Activated T-cell treated with anti-CD3 and anti-CD28 coated beads, Interleukin-2, amount 50 U/mL, for 4 hours (primary cell): ENCODE measurements at places on chromosomes 1 and 21. TPM values are rescaled to one million over a fixed set of nuclear protein-coding genes. Genes with fewer than 3 reads are reported as not detected.

DNA sequence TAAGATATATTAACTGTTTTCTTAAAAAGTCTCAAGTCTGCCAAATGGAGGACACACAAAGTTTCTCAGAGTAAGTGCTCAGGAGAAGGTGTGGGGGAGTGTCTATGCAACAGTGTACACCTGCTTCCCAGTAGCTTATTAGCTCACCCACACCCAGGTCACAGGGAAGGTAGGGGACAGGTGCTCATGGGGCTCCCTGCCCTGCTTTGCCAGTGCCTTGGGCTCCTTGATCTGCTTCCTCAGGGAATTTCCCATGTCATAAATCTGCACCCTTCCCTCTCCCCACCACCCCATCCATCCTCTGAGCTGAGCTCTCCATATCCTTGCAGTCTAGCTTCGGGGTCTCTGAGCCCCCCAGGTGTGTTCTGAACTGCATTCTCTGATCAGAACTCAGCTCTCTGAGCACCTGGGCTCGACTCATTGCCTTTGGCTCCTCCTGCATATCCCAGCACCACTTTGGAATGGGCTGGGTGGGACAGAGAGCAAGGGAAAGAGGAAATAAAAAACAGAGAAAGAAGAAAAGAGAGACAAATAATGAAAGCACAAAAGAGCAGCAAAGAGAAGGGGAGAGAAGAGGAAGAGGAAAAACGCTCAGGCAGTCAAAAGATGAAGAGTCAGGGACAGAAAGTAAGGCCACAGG, 87.0 kb upstream of the ATP1B1 start:
- DNase-seq = no peak

DNA sequence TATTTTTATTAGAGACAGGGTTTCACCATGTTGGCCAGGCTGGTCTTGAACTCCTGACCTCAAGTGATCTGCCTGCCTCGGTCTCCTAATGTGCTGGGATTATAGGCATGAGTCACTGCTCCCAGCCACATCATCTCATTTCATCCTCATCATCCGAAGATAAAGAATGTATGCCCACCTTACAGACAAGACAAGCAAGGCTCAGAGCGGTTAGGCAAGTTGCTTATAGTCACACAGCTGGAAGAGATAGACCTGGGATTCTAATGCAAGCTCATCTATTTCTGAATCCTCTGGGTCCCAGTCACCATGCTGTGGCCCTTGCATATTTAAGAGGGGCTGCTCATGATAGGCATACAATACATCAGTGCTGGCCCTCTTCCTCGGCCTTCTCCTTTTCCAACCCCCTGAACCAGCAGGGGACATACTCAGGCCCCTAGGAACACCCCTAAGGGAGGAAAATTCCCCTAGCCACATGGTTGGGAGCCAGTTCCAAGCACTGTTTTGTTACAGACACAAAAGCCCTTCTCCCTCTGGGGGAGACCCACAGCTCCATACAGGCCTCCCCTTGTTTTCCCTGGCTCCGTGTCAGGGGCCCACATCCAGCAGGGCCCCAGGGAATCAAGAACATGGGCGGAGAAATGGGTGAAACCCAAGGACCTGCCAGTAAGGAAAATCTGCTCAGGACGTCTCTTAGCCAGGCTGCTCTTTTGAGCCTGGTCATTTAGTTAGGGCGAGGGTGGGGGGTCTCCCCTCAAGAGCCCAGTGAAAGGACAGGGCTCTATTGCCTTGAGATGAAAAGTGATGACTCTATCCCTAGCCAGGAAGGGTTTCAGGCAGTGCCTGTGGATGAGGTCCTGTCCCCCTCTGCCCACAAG, 6.9 kb downstream of the CSRP1 start:
- no peak for DNase-seq

- DNase-seq = no peak
Measured at GRCh38 chr21:44984792-44985440, 45.1 kb downstream of the SLX9 start.

- DNase-seq = no peak
Measured at GRCh38 chr1:207055386-207056001, 2.4 kb downstream of the PFKFB2 start.

DNA sequence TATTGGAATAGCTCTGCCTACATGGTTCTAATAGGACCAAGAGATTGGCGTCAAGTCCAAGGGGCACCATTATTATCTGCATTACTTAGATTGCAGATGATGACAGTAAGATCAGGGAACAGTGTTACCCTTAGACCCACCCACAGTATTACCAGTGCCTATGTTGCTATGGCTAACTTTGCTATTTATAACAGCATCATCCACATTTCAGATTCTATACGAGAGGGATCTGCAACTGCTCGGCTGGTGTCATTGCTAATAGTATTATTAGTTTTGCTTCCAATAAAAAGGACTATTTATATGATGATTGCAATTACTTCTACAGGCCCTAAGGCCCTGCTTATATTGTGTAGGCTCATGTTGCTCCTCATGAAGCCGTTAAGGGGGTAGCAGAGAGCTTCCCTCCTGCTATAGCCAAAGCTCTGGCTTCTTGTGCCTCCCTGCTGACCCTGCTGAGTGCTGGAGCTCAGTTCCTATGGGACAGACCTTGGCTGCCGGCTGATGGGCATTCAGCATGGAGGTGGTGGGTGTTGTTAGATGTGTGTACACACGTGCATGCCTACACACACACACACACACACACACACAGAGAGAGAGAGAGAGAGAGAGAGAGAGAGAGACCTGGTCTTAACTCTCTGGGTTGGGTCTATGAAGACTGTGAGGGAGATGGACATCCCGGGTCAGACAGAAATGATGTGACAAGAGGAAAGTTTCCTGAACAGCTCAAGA, 1.3 kb downstream of the BCAN start:
- no peak for DNase-seq

- DNase-seq = no peak
Measured at GRCh38 chr1:186679924-186680244, 339 bp downstream of the PTGS2 start.

- peak; percentile 68 for DNase-seq
Measured at GRCh38 chr1:197775282-197776262, at the start of gene DENND1B. DENND1B (minus strand) TSS chr1:197775480; CDS start chr1:197775155, 325 bp downstream.

DNA sequence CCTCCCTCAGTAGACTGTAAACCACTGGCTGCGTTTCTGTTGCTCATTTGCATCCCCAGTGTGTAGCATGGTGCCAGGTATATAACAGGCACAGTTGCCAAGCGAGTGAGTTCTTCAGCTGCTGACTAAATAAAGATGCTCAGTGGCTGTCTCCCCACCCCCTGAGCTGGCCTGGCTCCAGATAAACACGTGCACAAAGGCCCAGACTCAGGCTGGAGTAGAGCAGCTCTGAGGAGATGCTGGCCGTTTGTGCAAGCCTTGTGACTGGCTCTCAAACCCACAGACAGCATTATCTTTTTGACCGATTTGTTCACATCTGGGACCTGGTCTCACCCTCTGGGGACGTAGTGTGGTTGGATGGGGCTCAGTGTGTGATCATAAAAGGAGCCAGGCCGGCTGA, 7.1 kb downstream of the CHRNB2 start:
- DNase-seq = no peak

The AMY1A gene
- total RNA-seq = not detected

GRCh38 chr1:13779930-13780329, 79.9 kb downstream of the PRDM2 start:
- DNase-seq = no peak

- DNase-seq = no peak
Measured at GRCh38 chr1:222616525-222616924, 1.4 kb upstream of the MIA3 start.

DNA sequence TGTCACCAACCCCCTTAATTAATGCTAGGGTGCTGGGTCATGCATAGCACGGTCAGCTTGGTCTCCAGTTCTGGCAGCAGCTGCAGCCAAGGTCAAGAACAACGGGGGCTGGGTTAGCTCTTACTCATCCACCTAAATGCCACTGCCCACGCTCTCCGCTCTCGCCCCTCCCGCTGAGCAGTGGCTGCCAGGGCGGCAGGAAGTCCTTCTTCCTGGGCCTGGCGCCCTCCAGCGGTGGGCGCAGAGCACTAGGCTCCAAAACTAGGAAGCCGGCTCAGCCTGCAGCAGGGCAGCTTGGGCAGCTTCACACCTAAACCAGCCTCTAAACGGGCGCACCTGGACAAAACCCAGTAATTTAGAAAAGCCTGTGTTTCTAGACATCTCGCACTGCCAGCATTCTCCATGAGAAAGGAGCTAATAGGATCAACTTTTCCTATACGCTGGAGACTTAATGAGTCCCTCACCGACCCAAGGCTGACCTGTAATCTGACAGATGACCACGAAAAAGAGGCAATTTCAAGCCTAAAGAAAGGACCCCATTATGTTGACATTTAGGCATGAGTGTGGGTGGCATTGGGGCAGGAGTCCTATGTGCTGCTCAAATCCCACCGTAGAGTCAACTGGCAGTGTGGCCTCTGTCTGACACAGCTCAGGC, 78.4 kb upstream of the LRRN2 start:
- peak; percentile 52 for DNase-seq

The DNAH14 gene
- 0.29 TPM for total RNA-seq

- no peak for DNase-seq
Measured at GRCh38 chr1:203672346-203672745, 45.7 kb downstream of the ATP2B4 start.

The PCSK9 gene
- 0.10 TPM for total RNA-seq

The ELF3 gene
- total RNA-seq = 1.0 TPM

DNA sequence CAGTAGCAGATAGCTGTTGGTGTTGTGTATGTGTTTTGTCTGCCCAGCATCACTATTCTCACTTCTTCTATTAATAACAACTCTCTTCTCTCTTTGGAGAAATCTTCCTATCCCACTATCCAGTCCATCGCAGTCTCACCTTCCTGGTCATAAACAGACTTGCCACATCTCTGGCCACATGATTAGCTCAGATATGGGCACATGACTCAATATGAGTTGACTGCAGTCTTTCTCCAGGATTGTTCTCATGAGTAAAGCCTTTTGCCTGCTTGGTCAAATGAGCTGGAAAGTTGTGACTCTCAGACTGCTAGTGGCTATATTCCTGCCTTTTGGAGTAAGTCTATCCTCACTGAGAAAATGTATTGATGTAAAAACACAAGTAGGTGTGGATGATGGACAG, 32.9 kb upstream of the TADA1 start:
- DNase-seq = no peak

DNA sequence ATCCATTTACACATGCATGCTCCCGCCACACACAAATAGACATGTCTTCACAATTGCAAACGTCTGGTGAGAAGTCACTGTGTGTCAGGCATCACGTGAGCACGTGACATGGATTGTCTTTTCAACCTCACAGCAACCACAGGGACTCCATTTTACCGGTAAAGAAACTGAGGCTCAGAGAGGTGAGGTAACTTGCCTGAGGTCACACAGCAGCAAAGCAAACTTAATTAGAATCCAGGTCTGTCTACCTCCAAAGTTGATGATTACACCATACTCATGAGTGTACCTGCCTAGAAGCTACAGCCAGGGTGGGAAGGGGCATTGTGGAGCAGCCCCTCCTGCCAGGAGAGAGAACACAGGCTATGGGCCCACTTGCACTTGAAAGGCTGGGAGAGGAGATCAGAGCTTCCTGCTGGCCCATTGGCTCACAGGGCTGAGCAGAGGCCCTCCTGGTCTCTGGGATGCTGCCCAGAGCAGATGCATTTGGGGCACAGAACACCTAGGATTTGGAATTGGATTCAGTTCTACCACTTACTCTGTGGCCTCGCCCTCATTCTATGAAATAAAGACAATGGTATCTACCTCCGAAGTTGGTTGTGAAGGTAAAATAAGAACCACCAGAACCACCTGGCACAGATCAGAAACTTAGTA, 44.4 kb upstream of the SELENON start:
- DNase-seq = no peak

The PLA2G2D gene
- total RNA-seq = not detected

DNA sequence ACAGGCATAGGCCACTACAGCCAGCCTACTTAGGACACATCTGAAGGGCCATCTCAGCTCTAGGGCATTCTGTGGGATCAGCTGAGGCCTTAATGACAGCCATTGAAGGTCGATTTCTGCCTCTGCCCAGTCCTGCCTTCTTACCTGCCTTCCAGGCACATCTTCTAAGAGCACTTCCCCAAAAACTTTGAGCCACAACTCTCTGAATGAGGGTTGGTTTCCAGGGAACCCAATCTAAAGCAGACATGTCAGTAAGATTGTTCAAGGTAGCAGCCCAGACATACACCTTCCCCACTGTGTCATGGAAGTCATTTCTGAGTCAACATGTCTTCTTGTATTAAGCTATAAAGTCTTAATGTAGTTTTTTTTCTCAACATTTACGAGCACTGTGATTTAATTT, 18.2 kb upstream of the SSBP3 start:
- DNase-seq = no peak

The UBL4B gene
- total RNA-seq = not detected

DNA sequence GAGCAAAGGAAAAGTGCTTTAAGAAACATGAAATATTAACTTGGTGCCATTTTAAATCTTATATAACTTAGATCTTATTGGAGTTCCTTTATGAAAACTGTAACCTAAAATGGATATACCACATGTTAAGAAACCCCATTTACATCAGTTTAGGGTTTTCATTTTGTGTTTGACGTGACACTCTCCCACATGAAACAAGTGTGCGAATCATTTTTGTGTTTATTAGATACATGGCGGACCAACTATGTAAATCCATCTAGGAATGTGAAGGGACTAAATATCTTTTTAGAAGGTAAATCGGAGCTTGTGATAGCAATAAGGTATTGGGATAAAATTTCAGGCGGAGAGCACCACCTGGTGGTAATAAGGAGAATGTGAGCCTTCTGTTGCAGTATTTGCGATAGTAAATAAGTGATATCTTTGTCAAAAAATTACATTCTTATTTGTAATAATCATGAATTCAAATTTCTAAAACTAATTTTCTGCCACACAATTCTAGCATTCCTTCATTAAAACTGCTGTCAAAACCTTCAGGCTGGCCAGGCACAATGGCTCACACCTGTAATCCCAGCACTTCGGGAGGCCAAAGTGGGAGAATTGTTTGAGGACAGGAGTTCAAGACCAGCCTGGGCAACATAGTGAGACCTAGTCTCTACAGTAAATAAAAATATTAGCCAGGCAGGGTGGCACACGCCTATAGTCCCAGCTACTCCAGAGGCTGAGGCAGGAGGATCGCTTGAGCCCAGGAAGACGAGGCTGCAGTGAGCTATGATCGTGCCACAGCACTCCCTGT, 31.3 kb downstream of the SMAP2 start:
- DNase-seq = no peak

The B3GALNT2 gene
- total RNA-seq = 10.2 TPM

DNA sequence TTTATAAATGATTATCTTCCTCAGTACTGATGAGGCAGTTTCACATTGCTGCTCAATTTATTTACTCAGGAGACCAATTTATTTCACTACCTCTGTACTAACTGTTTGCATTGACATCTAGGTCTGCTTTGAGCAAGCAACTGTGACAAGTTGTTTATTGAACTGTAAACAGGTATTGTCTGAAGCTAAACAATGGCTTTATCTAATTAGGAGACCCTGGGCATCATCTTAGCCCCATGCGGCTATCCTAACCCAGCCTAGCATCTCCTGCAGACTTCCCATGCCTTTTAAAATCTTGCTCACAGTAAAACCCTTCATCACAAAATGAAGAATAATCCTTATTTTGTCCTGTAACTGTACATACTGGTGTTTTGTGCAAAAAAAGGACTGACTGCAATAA, 348.2 kb downstream of the RWDD3 start:
- DNase-seq = no peak

GRCh38 chr1:214494706-214495105, 56.7 kb downstream of the PTPN14 start:
- DNase-seq = no peak

The KCNE2 gene
- total RNA-seq = not detected
